ENCODE measurements at places on chromosomes 16 and 17.

- no peak for DNase-seq
These were observed 40.1 kb upstream of the RGS9 start for GRCh38 chr17:65097110-65097509.

- DNase-seq: no peak
These were observed 58.2 kb downstream of the PRKCB start for GRCh38 chr16:23893986-23894385.

DNA sequence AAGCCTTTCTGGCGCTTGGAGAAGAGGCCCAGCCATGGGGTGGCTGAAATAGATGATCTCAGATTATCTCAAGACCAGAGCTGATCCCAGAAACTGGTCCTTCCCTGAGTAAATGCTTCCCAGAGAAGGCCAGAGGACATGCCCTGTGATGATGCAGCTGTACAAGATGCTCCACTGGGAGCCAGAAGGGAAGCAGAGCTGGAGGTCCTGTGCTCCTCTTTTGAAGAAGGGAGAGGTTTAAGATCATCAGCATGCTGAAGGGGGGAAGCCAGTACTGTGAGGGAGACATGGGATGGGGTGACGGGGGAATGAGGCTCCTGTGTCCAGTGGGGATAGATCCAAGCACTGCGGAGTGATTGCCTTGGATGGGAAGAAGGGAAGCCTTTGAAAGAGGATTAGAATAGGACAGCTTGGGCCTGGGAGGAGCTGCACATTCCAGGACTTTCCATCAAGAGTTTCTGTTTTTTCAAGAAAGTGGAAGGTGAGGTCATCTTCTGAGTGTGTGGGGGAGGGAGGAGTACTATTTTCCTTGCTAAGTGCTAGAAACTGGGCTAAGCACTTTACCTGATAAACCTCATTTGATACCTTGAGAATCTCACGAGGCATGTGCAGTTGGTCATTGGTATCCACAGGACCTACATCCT lies 16.4 kb upstream of the ALOX15B start:
- no peak for DNase-seq

- DNase-seq: no peak
These were observed 101.5 kb upstream of the IRX6 start for GRCh38 chr16:55222486-55222885.

DNA sequence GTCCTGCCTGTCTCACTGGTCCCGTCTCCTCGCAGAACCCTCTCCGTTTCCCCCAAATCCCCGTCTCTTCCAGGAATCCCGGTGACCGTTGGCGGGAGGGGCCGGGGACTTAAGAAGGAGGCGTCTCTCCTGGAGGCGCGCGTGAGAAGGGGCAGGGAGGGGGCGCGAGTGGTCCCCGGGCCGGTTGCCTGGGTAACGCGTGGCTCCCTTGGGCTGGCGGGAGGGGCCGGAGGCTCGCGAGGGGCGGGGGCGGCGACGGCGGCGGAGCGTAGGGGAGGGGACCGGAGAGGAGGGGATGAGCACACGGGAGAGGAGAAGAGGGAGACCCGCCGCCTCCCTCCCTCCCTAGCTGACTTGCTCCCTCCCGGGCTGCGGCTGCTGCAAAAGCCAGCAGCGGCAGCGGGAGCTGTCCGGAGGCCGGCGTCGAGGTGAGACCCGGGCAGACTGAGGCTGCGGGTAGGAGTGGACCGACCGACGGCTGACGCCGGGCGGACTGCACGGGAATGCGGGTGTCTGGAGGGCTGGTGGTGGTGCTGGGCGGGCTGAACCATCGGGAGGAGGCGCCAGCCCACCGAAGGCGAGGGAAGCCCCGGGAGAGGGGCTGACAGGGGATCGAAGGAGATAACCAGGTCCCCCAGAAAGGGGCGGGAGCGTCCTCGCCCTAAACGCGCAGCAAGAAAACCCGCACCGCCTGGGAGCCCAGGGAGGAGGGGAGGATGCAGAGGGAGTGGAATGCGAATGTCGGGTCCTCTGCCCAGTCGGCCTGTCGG lies at the start of gene PRRT2:
Gene PRRT2, plus strand, starts transcription at position 298 of the 770 bp plus-strand sequence. CDS start 862 bp downstream, outside the sequence.
- DNase-seq: no peak
